ENCODE measurements at places on chromosomes 3 and 15.

DNA sequence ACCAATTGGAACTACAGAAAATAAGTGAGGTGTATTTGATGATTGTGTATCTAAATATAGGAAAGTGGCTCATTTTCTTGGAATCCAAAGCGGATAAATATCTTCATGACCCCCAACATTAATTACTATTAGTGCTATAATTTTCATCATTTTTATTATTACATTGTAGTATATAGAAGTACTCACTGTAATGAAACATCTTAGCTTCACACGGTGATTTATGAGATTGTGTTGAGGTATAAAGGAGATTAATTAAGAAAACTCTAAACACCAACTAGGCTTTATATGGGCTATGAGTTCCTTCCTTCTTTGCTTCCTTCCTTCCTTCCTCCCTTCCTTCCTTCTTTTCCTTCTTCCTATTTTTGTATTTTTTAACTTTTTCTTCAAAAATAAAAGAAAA lies 52.2 kb downstream of the EPHA3 start:
- DNase-seq = no peak

GRCh38 chr3:196377321-196377720 lies 39.1 kb upstream of the TM4SF19 start:
- DNase-seq = no peak

DNA sequence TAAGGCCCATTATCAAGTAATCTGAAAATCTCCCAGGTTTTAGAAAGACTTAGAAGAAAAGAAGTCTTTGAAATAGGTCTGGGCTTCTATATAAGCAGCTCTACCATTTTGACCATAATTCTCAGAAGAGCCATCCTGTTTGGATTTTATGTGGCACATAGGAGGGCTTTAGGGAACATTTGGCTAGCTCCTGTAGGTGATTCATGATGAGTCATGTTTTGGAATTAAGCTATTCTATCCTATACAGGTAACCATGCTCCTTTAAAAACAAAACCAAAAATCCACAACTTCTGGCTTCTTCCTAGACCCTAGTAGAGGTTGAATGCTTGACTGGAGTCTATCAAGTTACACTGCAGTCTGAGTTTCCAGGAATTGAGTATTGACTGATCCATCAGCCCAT lies 8.9 kb downstream of the SST start:
- DNase-seq = no peak

DNA sequence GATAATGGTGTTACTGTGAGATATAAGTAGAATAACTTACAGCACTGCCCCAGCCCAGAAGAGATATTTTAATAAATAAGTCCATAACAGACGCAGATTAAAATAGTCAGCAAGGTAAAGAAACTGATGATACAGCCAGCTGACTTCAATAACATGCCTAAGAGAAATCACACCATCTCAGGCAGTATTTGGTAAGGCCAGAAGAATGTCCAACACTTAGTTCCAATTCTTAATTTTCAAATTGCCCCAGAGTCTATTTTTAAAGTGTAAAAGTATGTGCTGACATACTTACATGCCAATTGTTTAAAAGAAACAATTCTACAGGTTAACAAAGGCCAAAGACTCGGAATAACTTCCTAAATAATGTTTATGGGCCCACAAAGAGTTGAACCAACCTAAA lies 1.6 kb downstream of the GNB4 start:
- DNase-seq = no peak

GRCh38 chr3:148865049-148865448 lies at the start of gene CPA3:
TSS of gene CPA3 (plus strand) at chr3:148865296. CDS start at chr3:148865308, 12 bp downstream.
- DNase-seq = no peak

GRCh38 chr3:90102146-90102545 lies 994.7 kb downstream of the EPHA3 start:
- DNase-seq = no peak

- no peak for DNase-seq
Observed at GRCh38 chr15:85402195-85402881, 21.9 kb downstream of the AKAP13 start.

- no peak for DNase-seq
Observed at GRCh38 chr3:151925876-151926275, 52.4 kb downstream of the SUCNR1 start.

GRCh38 chr15:69346112-69346511 lies 47.4 kb downstream of the PAQR5 start:
- DNase-seq = no peak

DNA sequence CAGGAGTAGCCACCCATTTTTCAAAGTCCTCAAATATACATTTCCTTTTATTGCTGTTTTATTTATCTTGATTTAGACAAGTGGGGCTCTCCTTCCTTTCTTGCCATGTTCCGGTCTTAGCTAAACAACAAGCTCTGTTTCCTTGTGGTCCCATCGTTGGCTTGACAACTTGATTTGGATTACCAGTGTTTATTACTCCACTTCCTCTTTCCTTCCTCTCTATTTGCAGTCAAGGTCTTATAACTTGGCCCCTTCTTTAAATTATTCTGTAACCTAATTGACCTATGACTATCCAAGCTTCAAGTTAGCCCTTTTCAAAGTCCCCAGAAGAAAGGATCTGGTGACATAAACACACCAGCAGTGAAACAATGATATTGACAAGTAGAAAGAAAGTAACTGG lies 130.6 kb upstream of the STT3B start:
- no peak for DNase-seq

DNA sequence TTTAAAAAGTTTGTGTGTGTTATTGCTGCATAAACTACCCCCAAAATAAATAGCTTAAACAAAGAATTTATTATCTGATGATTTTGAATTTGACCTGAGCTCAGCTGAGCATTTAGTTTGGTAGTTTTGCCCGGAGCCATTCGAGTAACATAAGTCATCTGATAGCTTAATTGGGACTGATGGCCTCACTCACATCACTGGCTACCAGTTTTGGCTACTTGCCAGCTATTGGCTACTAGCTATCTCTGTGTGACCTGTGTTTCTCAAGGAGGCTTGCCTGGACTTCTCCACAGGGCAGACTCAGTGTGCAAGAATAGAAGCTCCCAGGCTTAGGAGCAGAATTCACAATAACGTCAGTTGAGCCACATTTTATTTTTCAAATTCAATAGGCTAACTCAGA lies 9.0 kb downstream of the CNTN3 start:
- DNase-seq = no peak

- DNase-seq = no peak
Observed at GRCh38 chr3:153967260-153967659, 153.9 kb upstream of the ARHGEF26 start.

DNA sequence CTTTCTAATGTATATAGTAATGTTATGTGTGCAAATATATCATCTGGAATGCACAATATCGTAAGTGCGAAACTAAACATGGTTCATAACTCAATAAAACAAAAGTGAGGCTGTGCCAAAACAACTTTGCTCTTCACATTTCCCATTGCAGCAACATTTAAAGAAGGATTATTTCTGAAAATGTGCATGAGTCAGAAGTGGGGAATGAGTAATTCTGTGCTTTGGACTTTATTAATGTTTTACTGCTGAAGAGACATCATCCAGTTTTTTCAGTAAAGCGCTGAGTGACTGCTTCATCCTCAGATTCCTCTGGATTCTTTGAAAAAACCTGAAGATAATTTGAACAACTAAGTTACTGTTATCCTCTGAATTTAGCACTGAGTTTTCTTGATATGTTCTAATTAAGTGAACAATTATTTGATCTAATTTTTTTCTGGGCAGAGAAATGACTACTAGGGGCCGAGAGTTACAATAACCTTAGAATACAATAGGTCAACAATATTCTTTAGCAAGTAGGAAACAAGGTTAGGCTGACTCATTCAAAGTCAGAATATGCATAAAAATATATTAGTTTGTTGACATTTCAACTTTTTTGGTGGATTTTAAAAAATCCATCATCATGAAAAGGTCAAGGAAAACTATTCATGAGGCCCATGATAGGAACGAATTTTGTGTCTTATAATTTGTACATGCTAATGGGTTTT lies 20.0 kb upstream of the PLCL2 start:
- DNase-seq = no peak

- DNase-seq = peak; percentile 45
Observed at GRCh38 chr3:49602877-49603411, 48.7 kb downstream of the BSN start.

GRCh38 chr3:68943753-68944500 lies 11.6 kb upstream of the TAFA4 start:
- DNase-seq = no peak

DNA sequence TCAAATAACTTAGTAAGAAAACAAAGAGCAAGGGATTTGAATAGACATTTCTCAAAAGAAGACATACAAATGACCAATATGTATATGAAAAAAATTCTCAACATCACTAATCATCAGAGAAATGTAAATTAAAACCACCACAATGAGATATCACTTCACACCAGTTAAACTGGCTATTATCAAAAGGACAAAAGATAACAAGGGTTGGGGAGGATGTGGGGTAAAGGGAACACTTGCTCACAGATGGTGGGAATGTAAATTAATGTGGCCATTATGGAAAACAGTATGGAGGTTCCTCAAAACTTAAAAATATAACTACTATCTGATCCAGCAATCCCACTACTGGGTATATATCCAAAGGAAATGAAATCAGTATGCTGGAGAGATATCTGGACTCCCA lies 46.0 kb upstream of the RYK start:
- no peak for DNase-seq

DNA sequence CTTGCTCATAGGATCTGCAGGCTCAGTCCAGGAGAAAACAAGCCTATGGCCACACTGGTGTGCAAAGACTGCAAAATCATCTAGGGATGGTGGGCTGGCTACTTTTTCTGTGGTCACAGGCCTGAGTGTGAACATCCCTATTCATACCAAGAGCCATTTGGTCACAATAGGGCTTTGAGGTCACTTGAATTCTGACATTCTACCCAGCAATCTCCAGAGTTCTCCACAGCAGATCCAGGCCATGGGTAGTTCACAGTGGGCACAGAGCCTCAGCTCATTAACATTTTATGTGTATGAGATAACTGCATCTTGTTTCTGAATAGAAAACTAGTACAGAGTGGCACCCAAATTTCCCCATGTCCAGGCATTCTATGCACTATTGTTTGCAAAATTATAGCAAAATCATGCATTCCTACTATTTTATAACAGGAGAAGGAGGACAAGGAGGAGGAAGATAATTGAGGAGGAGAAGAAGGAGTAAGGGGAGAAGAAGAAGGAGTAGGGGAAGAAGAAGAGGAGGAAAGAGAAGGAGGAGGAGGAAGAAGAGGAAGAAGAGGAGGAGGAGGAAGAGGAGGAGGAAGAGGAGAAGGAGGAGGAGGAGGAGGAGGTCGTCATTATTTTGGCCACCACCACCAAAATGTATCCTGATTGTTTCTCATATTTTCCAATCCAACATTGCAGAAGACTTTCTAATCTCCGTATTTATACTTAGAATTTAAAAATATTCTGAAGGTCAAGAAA lies 129.0 kb downstream of the SEMA6D start:
- DNase-seq = no peak

- DNase-seq = no peak
Observed at GRCh38 chr3:160943996-160944395, 161.2 kb downstream of the B3GALNT1 start.

- no peak for DNase-seq
Observed at GRCh38 chr3:20846066-20846465, 660.1 kb upstream of the SGO1 start.

DNA sequence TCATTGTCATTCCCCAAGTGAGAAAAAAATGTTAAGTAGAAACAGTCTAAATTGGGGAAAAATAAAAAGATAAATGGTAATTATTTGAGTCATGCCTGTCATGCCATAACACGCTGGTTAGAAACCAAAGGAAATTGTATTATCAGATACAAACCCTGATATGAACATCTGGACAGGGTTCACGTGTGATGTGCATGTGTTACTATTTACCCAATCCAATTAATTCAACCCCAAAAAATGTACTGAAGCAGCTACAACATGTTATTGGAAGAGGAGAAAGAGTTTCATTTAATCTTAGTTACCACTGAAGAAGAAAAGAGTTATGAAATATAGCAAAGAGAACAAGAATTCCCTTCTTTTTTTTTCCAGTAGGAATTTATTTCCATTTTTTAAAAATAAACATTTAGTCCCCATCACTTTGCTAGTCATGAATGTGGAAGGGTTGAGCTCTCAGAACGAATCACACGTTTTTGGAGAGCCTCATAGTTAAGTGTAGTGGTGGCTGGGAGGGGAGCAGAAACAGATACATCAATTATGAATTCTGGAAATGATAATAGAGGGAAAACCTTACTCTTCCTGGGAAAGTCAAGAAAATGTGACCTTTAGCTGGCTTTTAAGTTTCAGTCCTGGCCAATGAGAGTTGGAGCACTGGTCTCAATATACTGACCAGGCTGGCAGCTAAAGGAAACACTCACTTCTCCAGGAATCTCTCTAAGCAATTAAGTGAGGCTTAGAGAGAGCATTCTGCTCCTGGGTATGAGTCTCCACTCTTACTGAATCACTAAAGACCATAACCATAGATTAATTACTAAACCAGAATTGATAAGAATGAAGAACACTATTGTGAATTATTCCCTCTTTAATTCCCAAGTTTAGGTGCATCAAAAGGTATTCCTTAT lies 796.5 kb downstream of the GRM7 start:
- no peak for DNase-seq

DNA sequence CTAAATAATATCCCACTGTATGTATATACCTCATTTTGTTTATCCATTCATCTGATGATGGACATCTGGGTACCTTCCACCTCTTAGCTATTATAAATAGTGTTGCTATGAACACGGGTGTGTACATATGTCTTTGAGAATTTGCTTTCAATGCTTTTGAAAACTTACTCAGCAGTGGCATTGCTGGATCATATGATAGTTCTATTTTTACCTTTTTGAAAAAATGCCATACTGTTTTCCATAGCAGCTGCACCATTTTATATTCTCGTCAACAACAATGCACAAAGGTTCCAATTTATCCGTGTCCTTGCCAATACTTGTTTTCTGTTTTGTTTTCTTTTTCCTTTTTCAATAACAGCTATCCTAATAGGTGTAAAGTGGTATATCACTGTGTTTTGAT lies 77.1 kb downstream of the PEAK1 start:
- DNase-seq = no peak

- DNase-seq = no peak
Observed at GRCh38 chr15:90918034-90918788, 14.1 kb downstream of the HDDC3 start.

DNA sequence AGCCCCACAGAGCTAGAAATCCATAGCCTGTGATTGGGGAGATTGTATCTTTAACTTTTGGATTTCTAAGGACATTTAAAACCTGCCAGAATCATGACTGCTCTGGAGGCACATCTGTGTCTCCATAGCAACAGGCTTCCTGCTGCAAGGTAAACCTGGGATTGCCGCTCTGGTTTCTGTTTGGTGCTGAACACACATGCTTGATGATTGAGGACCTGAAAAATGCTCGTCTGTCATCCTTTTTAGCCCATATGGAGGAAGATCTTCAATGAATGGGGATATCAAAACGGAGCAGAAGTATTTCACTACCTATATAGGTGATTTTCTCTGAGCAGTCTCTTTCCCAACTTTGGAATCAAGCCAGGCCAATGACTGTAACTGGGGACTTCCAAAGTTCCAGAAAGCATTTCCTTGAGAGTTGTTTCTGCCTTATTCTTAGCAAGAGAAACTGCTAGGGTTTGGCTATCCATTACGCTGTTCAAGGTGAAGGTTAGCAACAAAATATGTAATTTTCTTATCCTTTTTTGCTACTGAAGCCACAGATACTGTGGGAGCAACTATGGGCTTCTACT lies 96.5 kb upstream of the TNIK start:
- no peak for DNase-seq

GRCh38 chr3:194397757-194398312 lies 1.2 kb downstream of the GP5 start:
- no peak for DNase-seq
